ENCODE measurements at places on chromosomes 1 and 21.

DNA sequence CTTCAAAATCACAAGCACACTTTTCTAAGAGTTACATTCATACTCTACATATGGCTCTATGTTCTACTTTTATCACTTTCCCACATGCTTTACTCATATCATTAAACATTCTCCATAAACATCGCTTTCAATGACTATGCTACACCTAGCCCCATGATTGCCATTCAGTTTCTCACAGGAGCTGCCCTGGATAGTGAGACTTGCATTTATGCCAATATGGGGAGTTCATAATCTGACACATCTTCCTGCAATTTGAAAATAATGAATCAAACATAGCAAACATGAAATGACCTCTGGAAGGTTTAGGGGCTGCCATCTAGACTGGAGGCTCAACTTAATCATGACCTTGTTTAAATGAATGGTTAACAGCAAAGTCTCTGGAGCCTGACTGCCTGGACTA, 9.0 kb upstream of the CYP4A22 start:
- no peak for DNase-seq

GRCh38 chr1:177227978-177228692, 57.4 kb downstream of the BRINP2 start:
- no peak for DNase-seq

DNA sequence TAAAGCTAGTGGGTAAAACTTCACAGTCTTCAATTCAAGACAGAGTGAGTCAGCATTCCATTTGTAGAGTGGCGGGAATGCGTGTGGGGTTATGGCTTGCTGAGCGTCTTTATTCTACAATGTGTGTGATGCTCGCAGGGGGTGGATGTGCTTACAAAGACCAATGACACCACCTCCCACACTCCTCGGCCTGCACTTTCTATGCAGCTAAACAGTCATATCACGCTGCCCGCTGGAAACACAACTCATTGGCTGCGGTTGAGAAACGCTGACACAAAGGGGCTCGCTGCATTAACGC, 298.5 kb downstream of the PCP4 start:
- DNase-seq, result no peak

GRCh38 chr1:210099921-210100320, 132.7 kb upstream of the SERTAD4 start:
- DNase-seq, result no peak

- DNase-seq, result no peak
Observed at GRCh38 chr1:245779797-245780755, 625.3 kb downstream of the KIF26B start.

DNA sequence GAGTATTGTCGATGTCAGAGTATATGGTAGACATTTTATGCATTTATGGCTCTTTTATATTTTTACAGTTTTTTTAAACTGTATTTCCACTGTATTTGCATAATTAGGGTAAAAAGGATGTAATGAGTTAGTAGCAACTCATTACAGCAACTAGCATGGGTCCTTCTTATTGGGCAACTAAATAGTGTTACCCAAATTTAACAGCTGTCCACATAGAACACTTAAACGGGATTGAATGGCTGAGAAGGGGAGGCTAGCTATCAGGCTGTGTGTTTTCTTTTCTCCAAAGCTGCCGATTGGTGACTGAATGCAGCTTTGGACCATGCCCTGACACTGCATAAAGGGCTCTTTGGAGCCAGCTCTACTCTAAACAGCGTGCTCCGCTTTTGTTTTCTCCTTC, 75.4 kb downstream of the PTPRC start:
- no peak for DNase-seq

DNA sequence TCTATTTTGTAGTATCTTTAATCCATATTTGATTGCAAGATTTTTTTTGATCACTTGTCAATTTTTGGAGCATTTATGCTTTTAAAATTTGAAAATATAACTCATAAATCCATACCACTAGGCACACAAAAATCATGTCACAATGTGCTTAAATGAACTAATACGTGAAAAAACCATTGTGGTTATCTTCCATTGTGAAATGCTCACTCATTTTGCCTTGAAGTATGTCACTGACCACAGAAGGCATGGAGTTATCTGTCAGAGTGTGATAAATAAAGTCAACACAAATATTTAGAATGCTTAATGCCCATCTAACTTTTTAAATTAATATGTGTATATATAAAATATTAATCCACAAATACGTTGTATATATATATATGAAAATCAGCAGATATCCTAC, 347.2 kb downstream of the PTPRC start:
- no peak for DNase-seq

DNA sequence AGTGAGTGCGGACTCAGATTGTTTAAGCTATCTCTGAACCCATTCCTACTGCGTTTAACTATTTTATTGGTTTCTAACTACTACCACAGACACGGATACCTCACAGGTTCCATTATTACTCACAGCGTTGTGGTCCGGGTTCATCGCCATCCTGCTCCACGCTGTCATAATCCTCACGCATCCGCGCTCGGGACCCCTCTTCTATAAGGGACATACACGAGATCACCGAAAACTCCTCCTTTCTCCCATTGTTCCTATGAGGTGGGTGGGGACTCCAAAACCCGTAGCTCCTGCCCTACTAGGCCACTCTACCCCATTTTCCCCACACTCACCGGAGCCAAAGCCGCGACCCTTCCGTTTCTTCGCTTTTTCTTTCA, 610 bp downstream of the RBM8A start:
- peak; percentile 64 for DNase-seq

DNA sequence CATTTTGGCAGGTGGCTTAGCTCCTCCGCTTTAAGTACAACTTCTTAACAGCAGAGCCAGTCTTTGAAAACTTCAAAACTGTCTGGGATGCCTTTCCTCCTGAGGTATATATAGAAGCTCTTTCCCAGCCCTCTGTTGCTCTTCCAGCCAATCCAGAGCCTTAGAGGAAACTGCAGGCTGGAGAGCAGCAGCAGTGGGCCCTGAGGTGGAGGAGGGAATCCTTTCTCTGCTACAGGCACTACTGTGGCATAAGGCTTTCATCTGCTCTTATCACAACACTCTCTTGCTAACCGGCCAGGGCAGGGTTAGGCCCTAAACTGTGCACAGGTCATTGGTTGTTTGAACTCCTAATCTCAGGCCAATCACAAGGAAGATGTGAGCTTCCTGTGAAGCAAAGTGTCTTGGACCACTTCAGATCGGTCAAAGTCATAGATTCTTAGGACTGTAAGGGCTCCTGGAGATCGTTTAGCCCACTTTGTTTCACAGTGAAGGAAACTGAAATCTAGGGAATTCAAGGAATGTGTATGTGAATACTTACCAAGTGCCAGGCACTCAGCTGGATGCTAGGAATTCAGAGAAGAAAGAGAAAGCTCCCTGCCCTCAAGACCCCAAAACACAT, at the start of gene RGS5:
RGS5 (minus strand) TSS at position 84 of the 619 bp plus-strand sequence; CDS start at position 3, 81 bp downstream.
- DNase-seq, result no peak

- DNase-seq, result peak; percentile 20
Observed at GRCh38 chr21:26715878-26716506, 129.2 kb downstream of the ADAMTS1 start.

- DNase-seq, result no peak
Observed at GRCh38 chr1:187074445-187075048, 245.8 kb downstream of the PLA2G4A start.

Measured in stimulated activated CD4-positive, alpha-beta T cell treated with anti-CD3 and anti-CD28 coated beads, Interleukin-2, amount 100 ng/mL, for 24 hours (primary cell).